Activated CD8-positive, alpha-beta T cell treated with anti-CD3 and anti-CD28 coated beads for 36 hours (primary cell): ENCODE measurements at places on chromosomes 7 and 10. TPM values are rescaled to one million over a fixed set of nuclear protein-coding genes. Genes with fewer than 3 reads are reported as not detected.

GRCh38 chr10:76009531-76009930 is 578.1 kb downstream of the LRMDA start:
- DNase-seq = no peak

GRCh38 chr10:13183625-13184024 is 22.3 kb downstream of the MCM10 start:
- DNase-seq = no peak

The ACSM6 gene
- not detected for total RNA-seq

DNA sequence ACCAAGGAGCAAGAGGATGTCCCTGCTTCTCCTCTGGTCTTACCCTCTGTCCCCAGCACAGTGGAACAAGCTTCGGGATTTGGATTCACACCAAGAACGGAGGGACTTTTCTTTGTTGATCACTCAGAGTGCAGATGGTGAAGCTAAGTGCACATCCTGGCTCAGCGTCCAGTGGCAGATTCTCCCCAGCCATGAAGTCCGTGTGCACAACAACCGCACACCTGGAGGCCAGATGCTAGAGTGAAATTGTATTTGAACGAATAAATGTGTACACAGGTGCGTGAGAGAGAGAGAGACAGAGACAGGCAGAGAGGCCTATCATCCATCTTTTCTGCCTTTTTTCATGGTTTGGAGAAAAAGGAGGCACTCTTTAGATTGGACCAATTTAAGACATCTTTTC is 31.5 kb downstream of the ASB13 start:
- no peak for DNase-seq

DNA sequence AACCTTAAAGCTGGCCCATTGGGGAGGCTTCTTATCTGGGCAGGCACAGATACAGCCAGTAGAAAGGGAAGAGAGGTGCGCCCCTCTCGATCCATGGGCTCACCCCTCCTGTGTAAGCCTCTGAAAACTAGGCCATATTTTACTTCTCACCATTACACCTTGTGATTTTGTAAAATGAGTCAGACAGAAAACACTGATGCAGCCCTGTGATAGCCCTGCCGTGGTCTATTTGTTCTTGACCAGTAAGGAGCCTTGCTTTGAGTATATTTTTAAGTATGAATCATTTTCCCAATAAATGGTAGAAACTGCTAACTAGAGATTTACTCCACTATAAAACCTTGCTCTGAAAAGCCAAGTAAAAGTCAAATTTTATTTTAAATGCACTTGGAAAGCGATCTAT is 329.8 kb upstream of the MBL2 start:
- DNase-seq = no peak

DNA sequence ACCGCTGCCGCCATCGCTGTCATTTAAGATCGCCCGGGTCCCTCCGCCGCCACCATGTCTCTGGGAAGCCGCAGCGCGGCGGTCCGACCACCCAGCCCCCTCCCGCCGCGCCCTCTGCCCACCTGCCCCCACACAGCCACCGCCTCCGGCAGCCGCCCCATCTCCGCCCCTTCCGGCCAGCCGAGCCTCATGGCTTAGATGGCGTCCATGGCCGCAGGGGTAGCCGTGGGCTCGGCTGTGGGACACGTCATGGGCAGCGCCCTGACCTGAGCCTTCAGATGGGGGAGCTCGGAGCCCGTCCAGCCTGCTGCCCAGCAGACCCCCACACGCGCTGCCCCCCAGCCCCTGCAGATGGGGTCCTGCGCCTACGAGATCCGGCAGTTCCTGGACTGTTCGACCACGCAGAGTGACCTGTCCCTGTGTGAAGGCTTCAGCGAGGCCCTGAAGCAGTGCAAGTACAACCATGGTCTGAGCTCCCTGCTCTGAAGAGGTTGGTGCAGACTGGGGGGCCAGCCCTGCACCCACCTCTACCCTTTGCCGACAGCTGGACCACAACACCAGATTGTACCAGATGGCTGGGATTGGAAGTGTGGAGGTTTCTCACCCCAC is 38.0 kb upstream of the TARP start:
- peak; percentile 37 for DNase-seq

DNA sequence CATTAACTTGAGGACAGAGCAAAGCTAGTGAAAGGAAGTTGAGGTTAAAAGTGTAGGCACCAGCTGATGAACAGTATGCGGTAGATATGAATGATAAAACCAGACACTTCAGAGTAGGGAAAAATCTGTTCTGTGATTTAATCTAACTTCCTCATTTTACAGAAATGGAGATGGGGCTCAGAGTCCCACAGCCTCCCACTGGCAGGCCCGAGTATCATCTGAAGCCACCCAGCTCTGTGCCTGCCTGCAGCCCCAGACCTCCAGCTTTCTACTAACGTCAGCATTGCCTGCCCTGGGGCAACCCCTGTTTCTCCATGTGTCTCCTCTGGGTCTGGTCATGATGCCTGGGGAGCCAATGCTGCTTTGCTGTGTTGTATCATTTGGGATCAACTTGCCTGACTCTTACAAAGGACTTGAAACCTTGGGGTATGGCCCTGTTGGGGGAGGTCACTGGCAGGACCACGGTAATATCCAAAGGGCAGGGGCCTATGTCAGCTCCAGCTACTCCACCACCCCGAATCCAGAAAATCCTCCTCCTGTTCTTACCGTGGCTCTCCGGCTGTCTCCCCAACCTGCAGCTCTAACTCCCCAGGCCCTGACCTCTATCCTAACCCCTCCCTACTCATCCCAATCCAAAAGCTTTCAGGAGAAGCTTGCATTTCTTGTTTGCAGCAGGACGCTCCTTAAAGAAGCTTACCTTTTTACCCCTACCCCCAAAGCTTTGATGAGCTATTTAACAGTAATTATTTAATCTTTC is 56.2 kb upstream of the NPY start:
- DNase-seq = peak; percentile 37

The CC2D2B gene
- 0.31 TPM for total RNA-seq

DNA sequence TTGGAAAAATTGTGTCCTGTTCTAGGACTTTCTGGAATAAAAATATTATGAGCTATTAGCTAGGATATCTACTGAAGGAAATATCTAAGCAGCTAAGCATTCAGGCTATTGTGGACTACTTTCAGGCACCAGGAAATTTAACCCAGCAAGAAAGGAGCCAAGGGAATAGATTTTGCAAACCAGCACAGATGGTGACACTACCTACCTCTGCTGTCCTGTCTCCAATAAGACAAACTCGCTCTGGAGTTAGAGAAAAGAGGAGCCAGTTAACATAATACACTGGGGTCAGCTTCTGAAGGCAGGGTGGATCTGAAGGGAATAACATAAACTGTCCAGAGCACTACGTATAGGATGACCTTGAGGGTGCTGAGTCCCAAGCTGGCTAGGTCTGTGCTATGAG is 223.7 kb upstream of the PRSS58 start:
- DNase-seq = no peak

The GDF2 gene
- not detected for total RNA-seq

DNA sequence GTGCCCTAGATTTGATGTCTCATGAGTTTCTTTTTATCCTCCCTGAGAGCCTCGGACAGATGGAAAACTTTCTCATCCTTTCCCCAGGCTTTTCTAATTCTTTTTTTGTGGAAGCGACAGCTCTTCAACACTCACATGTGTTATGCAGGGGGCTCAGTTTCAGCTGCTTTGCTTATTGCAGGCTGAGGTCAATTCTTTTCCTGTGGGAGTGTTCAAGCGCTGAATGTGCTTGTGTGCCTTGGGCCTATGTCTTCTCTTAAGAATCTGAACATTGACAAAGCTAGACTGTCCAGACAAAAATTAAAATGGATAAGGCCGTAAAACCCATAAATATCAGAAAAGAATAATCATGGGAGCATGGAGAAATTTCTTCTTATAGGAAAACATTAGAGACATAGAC is 125.2 kb upstream of the STEAP4 start:
- no peak for DNase-seq

DNA sequence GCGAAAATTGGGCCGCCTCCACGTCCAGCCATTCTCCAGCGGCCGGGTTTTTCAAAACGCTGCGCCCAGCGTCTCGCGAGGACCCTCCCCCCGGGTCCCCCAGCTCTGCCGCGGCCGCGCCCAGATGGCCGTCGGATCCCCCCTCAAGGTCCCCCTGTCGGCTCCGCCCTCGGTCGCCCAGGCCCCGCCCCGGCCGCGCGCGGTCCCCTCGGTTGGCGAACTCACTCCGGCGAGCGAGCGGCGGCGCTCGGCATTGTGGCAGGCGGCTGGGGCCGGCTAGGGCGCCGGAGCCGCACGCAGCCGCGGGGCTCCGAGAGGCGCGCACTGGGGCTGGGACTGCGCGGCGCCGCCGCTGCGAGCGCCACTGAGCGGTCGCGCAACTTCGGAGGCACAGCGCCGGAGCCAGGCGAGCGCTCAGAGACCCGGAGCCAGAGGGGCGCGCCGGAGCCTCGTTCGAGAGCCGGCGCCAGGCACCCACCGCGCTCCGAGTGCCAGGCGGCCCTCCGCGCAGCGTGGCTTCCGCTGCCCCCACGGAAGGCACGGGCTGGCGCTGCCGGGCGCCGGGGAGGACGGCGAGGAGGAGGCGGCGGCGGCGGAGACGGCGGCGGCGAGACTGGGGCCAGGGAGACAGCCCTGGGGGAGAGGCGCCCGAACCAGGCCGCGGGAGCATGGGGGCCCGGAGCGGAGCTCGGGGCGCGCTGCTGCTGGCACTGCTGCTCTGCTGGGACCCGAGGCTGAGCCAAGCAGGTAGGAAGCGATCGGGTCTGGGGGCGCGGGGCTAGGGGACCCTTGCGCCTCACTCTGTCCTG is at the start of gene UNC5B:
UNC5B (plus strand) TSS at position 253 of the 809 bp plus-strand sequence; CDS start at position 669, 416 bp downstream.
- peak; percentile 65 for DNase-seq

- no peak for DNase-seq
Observed at GRCh38 chr10:84226616-84227015, 1.3 kb upstream of the LRIT2 start.
